ENCODE measurements at places on chromosomes 11 and 22.
A peak's percentile ranks its signal among the peaks of the same experiment; 100 is the strongest.

- no peak overlapping the region for H3K27ac ChIP-seq
- no peak overlapping the region for H3K4me3 ChIP-seq
- H3K36me3 ChIP-seq: no peaks in the 10 kb centered on the region
- DNase-seq: no peak
- peaks cover 3% of the 10 kb centered on the region for H3K4me1 ChIP-seq
Observed at GRCh38 chr11:70829134-70829885, 423.1 kb downstream of the SHANK2 start.

- no peak overlapping the region for H3K27ac ChIP-seq
- no peak overlapping the region for H3K4me3 ChIP-seq
- no peak for DNase-seq
- peaks cover 38% of the 10 kb centered on the region for H3K4me1 ChIP-seq
- no peaks in the 10 kb centered on the region for H3K27me3 ChIP-seq
- no peaks in the 10 kb centered on the region for H3K36me3 ChIP-seq
Observed at GRCh38 chr11:100561323-100561722, 125.8 kb upstream of the ARHGAP42 start.

DNA sequence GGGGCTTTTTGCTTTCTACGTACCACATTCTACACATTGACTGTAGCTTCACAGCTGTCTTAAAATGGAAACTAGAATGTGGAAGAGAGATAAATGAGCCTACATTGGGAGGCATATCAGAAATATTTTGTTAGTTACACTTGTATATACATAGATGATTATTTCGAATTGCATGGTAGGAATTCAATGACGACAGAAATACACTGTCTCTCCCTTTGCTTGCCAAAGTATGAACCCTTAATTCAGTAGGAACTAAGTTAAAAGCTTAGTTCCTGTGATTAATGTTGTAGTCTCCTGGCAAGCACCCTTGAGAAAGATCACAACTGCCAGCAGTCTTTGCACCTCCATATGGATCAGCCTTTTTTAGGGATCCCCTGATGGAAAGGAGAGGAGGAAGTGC, 10.1 kb downstream of the C11orf87 start:
- no peak overlapping the region for H3K4me3 ChIP-seq
- H3K36me3 ChIP-seq: no peaks in the 10 kb centered on the region
- DNase-seq: no peak
- no peak overlapping the region for H3K27ac ChIP-seq

GRCh38 chr22:35102663-35103062, 36.7 kb downstream of the ISX start:
- H3K4me1 ChIP-seq: no peaks in the 10 kb centered on the region
- H3K36me3 ChIP-seq: no peaks in the 10 kb centered on the region
- H3K27ac ChIP-seq: no peak overlapping the region
- no peaks in the 10 kb centered on the region for H3K27me3 ChIP-seq
- no peak for DNase-seq
- H3K4me3 ChIP-seq: no peak overlapping the region

GRCh38 chr11:71525938-71526495, 1.1 kb upstream of the KRTAP5-7 start:
- no peaks in the 10 kb centered on the region for H3K27me3 ChIP-seq
- no peaks in the 10 kb centered on the region for H3K36me3 ChIP-seq
- H3K4me3 ChIP-seq: no peak overlapping the region

GRCh38 chr11:48036011-48036410, 55.7 kb downstream of the PTPRJ start:
- H3K27ac ChIP-seq: no peak overlapping the region
- H3K4me1 ChIP-seq: no peaks in the 10 kb centered on the region
- no peak for DNase-seq
- no peaks in the 10 kb centered on the region for H3K27me3 ChIP-seq
- no peak overlapping the region for H3K4me3 ChIP-seq

- H3K27me3 ChIP-seq: no peaks in the 10 kb centered on the region
- peak overlapping the region; percentile 16 for H3K27ac ChIP-seq
- H3K36me3 ChIP-seq: no peaks in the 10 kb centered on the region
- H3K4me3 ChIP-seq: no peak overlapping the region
Observed at GRCh38 chr11:65555693-65556231, 2.4 kb downstream of the LTBP3 start.

DNA sequence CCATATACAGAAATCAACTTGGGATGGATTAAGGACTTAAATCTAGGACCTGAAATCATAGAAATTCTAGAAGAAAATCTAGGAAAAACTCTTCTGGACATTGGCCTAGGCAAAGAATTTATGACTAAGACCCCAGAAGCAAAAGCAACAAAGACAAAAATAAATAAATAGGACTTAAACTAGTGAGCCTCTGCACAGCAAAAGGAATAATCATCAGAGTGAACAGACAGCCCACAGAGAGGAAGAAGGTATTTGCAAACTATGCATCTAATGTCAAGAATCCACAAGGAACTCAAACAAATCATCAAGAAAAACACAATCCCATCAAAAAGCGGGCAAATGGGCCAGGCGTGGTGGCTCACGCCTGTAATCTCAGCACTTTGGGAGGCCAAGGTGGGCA, 32.4 kb downstream of the TTC28 start:
- no peaks in the 10 kb centered on the region for H3K27me3 ChIP-seq
- no peak overlapping the region for H3K27ac ChIP-seq
- H3K4me1 ChIP-seq: no peaks in the 10 kb centered on the region
- H3K4me3 ChIP-seq: no peak overlapping the region

- H3K4me1 ChIP-seq: peaks cover 5% of the 10 kb centered on the region
- peaks cover 41% of the 10 kb centered on the region for H3K36me3 ChIP-seq
- DNase-seq: no peak
- H3K27ac ChIP-seq: no peak overlapping the region
Observed at GRCh38 chr22:50729391-50730012, 8.5 kb upstream of the ACR start.

GRCh38 chr11:67117672-67118180, 1.3 kb upstream of the KDM2A start:
- no peaks in the 10 kb centered on the region for H3K36me3 ChIP-seq
- H3K4me1 ChIP-seq: peaks cover 9% of the 10 kb centered on the region
- peak overlapping the region; percentile 100 for H3K27ac ChIP-seq
- no peaks in the 10 kb centered on the region for H3K27me3 ChIP-seq

Measured in esophagus squamous epithelium (tissue), 5 donors.